ENCODE measurements at places on chromosomes 11 and 22.
A peak's percentile ranks its signal among the peaks of the same experiment; 100 is the strongest.

DNA sequence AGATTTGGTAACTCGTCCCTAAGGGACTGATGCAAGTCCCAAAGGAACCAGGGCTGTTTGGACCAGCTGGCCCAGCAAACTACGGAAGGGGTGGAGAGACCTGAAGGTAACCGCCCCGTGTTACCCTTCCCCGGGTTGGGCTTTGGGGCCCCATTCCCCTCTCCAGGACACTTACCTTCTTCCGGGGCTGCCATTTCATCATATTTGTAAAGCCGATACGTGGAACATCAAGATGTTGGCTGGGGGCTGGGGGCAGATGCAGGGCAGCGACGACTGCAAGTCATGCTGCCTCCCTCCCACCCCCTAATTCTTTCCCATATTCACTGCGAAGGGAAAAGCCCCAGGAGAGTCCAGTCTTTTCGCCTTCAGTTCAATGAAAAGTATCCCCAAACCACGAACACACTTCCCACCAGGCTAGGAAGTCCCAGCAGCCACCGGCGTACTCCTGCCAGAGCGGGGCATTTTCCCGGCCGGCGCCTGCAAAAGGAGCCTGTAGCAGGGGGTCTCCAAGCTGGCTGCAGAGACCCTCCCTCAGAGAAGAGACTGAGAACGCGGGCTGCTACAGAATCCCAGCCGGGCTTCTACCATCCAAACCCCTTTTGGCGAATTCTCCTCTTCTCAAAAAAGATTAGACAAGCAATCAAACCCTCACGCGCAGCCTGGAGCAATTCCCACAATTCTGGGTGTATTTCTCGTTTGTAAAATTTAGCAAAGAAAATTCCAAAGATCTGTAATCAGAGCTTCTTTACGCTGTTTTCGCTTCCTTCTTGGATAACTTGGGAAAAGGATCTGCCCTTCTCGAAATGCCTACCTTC, 236.7 kb downstream of the TTC28 start:
- DNase-seq = no peak

- DNase-seq = no peak
These were observed 21.1 kb downstream of the MS4A6E start for GRCh38 chr11:60348116-60348515.

GRCh38 chr11:441043-441417, 781 bp downstream of the ANO9 start:
- DNase-seq = no peak

DNA sequence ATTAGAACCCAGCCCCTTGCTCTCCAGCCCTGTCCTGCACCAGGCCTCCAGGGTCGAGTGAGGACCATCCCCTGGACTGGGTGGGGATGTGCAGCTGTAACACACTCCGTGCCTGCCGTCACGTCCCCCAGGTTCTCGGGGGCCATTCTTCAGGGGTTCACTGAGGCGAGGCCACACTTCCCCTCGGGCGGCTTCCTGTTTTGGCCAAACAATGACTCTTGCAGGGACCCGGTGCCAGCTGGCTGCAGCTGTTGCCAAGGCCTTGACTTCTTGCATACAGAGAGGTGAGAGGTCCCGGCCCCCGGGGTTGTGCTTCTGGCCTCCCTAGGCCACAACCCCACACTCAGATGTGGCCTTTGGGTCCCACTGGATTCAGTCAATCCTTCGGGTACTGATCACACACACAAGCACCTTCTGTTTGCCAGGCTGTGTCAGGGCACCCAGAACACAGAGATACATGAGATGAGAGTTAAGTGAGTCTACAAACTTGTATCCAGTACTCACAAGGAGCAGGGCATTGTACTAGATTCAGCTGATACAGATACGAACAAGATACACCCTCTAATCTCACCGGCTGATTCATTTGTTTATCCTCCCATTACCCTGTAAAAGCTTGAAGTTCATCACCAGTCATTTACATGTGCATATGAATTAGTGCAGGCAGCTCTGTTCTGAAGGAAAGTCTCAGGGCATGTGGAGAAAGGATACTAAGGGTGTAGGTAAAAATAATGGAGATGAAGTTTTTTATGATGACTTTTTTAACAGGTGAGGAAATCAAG, 32.9 kb downstream of the LRRC32 start:
- no peak for DNase-seq

DNA sequence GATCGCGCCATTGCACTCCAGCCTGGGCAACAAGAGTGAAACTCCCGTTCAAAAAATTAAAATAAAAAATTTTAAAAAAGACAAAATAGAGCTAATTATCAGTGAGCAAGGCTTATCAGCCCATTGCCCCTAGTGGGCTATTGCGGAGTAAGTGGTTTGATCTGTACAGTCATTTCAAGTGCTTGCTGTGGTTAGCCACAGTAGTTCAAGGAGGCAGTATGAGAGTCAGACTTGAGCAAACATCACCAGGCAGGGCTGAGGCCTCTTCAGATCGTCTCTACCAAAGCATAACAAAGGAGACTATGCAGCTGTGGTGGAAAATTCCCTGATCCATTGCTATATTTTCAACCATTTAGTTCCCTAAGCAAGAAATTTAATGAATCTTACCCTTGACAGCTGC, 4.3 kb upstream of the SBF2 start:
- DNase-seq = peak; percentile 67

- no peak for DNase-seq
These were observed 88.4 kb downstream of the TTC17 start for GRCh38 chr11:43447151-43447550.

DNA sequence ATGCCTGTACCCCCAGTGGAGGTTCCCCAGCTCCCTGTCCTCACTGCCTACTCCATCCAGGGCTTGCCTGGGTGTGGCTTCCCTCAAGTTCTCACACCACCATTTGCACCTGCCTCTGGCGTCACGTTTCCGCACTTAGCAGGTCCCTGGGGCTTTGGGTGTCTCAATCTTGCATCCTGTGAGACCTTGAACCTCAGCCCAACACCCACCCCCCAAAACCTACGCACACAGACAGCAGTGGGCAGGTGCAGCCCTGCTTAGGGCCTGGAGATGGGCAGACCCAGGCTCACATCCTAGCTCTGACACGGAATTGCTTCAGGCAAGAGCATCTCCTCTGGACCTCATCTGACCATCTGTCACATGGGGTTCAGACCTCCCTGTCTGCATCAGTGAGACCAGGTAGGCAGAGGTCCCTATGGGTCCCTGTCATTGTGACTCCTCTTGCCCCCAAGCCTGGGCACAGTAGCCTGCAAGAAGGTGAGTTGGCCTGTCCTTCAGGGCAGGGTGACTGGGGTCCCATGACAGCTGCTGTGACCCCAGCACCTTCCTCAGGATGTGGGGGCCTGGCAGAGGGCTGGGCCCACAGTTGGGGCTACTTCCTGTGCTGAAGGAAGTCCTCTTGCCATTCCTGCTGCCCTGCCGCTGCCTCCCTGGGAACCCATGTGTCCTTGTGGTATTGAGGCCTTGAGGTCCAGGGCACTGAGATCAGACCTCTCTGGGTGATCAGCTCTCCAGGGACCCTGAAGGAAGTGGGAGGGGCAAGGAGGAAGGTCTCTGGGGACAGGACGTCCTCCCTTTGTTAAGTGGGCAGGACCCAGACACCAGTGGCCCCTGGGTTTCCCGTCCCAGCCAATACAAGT, 2.0 kb downstream of the SIPA1 start:
- DNase-seq = peak; percentile 88

- no peak for DNase-seq
These were observed 1.7 kb upstream of the CHRM1 start for GRCh38 chr11:62922653-62923431.

DNA sequence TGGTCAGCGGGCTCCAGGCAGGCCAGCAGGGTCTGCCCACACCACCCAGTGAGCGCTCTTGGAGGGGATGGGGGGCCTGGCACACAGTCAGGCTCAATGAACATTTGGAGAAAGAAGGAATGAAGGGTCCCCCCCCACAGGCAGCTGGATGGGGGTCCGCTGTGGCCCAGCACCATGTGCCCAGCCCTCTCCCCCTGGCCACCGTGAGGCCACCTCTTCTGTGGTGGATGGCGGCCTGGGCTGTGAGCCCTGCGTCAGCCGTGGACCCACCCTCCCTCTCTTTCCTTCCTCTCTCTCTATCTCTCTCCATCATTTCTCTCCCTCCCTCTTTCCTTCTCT, 35.1 kb upstream of the MUC5AC start:
- no peak for DNase-seq

DNA sequence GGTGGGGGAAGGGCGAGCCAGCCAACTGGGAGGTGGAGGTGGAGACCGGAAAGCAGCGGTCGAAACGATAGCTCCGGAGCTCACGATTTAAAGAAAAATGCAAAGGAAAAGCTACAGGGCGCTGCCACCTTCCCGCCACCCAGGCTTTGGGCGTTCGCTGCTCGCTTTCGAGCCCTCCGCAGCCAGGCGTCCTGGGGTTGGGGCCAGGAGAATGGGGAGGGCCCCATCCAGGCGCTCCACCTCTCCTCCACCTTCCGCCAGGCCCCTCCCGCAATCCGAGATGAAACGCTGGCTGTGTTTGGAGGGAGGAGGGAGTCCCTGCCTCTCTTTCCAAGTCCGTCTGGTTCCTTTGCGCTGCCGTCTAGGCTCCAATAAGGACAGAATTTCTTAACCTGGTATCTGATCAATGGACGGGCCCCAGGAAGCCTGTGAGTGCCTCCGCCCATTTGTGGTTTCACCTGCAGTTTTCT, 483 bp upstream of the ABTB2 start:
- no peak for DNase-seq
